ENCODE measurements at places on chromosomes 7 and 10.

GRCh38 chr10:42596196-42596595, 42.2 kb downstream of the ZNF33B start:
- DNase-seq, result no peak

DNA sequence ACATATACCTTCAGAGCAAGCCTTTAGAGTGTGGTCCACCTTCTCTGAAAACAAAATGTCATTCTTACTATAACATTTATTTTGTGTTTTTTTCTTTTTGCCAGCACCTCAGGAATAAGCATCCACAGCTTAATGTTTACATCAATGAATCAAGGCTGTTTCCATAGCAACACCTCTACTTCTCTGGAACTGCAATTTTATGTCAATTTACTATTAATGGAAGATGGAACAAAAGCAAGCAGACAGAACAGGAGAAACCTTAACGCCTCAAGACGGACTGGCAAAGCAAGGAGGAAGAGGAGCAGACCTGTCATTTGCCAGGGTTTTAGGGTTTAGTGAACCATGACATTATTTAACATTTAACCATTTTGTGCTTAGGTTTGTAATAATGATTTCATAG, 63.1 kb downstream of the PRR15 start:
- no peak for DNase-seq

DNA sequence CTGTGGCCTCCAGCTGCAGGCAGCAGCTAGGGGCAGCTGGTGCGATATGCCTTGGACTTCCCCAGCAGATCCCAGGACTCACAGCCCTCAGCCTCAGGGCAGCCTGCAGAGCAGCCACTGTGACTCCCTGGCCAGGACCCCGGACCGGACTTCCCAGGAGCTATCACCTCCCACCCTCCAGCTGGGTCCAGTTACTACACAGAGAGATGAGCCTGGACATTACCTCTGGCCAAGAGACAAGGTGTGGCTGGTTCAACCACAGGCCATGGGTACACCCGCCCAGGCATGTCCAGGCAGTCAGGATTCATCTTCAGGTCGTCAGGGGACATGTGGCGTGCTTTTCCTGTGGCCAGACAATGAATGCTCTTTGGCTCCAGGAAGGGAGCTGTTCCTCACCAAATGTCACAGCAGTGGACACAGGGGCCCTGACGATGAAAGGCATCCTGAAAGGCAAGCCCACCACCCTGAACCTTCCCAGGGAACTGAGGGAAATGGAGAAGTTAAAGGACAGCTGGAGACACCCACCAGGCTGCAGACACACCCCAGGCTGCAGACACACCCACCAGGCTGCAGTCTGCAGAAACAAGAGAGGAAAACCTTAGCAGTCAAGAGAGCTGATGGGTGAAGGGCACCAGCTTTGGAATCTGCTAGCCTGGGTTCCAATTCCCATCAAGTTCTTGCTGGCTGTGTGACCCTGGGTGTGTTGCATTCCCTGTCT, 25.8 kb upstream of the NANOS1 start:
- no peak for DNase-seq

DNA sequence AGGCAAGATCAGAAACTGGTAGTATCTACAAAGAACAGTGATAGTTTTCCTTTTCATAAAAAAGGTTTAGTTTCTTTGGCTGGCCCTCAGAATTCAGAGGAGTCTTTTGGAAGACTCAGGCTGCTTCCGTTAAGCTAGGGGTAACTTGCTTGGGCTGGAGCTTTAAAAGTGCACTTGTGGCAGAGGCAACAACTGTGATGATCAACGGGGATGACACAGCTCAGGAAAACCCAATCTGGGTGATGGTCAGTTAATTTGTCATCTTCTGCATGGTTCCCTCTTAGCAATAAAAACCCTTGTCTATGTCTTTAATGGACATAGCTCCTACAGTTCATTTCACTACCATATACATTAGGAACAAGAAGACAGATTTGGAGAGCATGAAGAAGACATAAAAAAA, 46.7 kb downstream of the SGMS1 start:
- no peak for DNase-seq

GRCh38 chr10:126209451-126209850, 178.8 kb downstream of the ADAM12 start:
- no peak for DNase-seq

GRCh38 chr10:88540351-88540750, 42.8 kb downstream of the RNLS start:
- no peak for DNase-seq

DNA sequence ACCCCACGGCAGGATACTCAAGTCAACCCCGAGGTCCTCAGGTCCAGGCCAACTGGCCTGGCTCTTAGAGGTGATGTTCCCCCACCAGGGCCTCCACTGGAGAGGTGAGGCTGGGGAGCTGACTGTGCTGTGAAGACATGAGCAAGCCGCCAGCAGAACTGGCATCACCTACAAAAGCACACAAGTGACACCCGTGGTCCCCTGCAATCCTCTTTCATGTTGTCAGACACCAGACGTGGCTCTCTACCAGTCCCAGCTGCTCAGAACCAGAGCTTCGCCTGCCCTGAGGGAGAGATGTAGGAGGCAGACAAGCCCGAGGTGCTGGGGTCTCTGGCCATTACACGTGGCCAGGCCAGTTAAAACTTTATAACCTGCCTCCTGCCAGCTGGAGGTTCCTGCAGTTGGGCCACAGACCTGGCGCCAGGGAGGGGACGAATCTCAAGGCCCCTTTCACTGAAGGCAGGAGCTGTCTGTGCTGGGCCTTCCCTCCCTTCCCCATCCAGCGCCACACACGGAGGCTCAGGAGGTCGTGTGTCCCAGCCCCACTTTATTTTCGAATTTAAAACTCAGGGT, 2.2 kb downstream of the COMTD1 start:
- DNase-seq, result no peak

- DNase-seq, result no peak
These were observed 900 bp downstream of the MKLN1 start for GRCh38 chr7:131328377-131329175.

GRCh38 chr7:28926871-28927597, 31.1 kb downstream of the TRIL start:
- DNase-seq, result peak; percentile 44

All from stimulated activated naive CD8-positive, alpha-beta T cell treated with anti-CD3 and anti-CD28 coated beads, Interleukin-15, Interleukin-2, amounts not matched to agents 100 U/mL and 50 U/mL, for 24 hours (primary cell).